NCI-H774 (cell line): ENCODE measurements at places on chromosomes 16 and 17.

DNA sequence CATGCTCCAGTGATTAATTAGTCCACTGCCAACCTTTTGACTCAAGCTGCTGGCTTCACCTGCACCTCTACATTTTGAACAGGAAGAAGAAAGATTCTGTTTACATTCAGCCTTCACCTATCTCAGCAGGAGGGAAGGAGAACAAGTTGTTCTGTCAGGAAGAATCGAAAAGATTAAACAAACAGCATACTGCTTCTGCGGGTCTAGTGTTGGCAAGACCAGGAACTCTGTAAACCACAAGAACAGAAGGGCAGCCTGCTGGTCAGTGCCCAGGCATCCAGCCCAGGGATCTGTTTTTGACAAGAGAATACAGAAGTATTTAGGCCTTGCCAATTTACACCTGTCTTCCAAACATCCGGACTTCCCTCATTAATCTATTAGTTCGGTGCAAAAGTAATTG, 189.7 kb downstream of the CHD9NB start:
- no peak for DNase-seq

DNA sequence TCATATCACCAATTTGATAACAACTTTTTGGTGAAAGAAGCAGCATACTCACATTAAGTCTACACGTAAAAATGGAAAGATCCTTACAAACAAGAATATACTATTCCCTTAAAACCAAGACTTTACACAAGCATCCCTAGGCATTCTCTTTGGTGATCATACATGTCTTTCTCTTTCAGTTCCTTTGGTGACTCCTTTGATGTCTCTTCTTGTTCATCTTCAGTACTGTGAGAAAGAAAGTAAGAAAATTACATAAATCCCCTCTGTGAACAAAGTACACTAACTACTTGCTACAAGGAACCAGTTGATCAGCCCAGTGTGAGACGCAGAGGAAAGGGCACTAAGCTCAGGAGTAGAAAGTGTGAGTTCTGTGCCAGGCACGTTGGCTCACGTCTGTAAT, 59.6 kb upstream of the MTMR4 start:
- no peak for DNase-seq

DNA sequence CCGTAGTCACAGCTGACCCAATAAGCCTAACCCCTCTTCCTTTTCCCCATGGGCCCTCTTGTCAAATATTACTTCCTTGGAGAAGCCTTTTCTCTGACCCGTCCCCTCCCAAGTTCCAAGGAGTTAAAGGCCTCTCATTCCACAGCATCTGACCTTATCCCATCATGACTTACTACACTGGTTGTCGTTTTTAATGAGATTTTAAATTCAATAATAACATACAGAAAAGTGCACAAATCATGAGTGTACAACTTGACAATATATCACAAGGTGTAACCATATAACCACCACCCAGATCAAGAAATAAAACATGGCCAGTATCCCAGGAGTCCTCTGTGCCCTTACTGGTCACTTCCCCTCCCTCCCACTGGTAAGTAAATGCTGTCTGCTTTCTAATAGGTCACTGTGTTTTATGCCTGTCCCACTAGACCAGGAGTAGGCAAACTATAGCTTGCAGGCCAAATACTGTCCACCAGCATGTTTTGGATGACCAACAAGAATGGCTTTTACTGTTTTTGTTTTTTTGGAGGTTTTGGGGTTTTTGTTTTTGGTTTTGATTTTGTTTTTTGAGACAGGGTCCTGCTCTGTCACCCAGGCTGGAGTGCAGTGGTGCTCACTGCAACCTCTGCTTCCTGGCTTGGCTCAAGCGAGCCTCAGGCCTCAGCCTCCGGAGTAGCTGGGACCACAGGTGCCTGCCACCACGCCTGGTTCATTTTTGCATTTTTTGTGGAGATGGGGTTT, 1.2 kb upstream of the FDXR start:
- peak; percentile 28 for DNase-seq

- no peak for DNase-seq
These were observed 781 bp downstream of the ARHGDIA start for GRCh38 chr17:81870131-81870980.

GRCh38 chr17:81291662-81292061, 3.4 kb downstream of the SLC38A10 start:
- peak; percentile 8 for DNase-seq

- DNase-seq, result no peak
These were observed 123.4 kb downstream of the PRKCB start for GRCh38 chr16:23959072-23959751.

GRCh38 chr17:49104511-49105074, 28.0 kb upstream of the B4GALNT2 start:
- no peak for DNase-seq

DNA sequence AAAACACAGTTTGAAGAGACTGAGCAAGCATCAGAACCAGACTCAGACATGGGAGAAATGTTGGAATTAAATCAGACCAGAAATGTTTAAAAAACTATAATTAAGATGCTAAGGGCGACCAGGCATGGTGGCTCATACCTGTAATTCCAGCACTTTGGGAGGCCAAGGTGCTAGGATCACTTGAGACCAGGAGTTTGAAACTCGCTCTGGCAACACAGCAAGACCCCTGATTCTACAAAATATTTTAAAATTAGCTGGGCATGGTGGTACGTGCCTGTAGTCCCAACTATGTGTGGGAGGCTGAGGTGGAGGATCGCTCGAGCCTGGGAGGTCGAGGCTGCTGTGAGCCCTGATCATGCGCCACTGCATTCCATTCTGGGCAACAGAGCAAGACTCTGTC, 160.3 kb downstream of the COPRS start:
- no peak for DNase-seq

DNA sequence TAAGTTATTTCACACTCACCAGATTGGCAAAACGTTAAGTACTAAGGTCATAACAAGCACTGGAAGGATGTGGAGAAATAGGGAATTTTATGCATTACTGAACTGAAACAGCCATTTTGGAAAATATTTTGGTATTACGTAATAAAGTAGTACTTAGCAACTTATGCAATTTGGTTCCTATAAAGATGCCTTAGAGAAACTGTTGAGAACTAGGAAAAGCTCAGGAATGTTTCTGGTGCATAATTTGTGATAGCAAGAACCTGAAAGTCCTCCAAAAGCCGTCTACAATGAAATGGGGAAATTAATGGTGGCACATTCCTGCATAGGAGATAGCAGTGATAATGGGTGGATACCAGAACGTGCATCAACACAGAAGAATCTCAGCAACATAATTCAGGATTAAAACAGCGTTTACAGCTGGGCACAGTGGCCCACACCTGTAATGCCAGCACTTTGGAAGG, 472.5 kb downstream of the WWOX start:
- DNase-seq, result no peak

DNA sequence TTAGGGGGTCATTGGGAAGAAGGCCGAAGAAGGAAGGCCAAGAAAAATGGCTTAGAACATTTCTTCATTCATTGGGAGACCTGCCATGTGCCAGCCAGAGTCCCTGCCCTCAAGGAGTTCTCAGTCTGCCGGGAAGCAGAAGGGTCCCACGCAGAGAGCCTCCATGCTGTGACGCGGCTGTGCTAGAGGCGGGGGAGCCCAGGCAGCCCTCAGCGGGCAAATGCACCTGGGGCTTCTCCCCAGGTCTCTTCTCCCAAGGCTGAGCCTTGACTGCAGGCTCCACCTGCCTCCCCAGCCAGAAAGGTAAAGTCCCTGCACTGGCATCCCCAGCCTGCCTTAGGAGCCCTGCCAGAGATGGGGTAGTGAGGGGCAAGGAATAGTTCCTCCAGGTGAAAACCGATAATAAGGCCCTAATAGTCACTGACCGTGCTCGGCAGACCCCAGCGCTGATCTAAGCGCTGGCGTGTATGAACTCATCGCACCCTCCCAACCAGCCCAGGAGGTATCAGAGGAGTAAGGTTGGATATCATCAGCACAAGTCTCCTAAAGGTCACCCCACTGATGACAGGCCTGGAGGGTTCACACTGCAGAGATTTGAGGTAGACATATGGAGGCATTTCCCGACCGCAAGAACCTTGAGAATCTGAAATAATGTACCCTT, 6.0 kb upstream of the CDR2L start:
- DNase-seq, result no peak

DNA sequence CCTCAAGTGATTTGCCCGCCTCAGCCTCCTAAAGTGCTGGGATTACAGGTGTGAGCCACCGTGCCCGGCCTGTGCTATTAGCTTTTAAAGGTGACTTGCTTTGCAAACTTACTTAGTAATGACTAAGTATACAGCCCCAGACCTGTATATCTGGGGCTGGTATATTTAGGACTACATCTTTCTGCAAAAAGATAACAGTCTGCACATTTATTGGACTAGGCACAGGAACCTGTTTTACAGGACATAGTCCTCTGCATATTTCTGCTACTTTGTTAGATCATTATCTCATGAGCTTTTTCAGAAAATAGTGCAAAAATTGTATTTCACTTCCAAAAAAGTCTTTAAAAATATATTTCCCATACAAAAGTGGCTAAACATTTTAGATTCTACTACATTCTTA, 1.3 kb downstream of the KRT24 start:
- DNase-seq, result no peak

DNA sequence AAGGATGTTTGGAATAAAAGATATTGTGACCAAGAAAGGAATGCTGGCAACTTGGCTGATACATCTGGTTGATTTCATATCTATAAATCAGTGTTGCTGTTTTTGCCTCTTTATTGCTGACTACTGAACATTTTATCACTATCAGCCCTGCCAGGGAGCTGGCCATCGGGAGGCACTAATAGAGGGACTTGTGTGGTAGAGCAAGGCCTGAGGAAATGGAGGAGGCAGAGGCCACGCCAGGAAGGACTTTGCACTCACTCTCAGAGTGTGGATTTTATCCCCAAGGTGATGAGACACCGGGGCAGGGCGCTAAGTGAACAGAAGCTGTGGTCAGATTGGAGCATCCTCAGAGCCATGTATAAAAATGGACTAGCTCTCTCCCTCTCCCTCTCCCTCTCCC, 9.3 kb upstream of the CYB561 start:
- DNase-seq, result no peak

GRCh38 chr17:29326023-29326813, 32.3 kb upstream of the NUFIP2 start:
- no peak for DNase-seq

DNA sequence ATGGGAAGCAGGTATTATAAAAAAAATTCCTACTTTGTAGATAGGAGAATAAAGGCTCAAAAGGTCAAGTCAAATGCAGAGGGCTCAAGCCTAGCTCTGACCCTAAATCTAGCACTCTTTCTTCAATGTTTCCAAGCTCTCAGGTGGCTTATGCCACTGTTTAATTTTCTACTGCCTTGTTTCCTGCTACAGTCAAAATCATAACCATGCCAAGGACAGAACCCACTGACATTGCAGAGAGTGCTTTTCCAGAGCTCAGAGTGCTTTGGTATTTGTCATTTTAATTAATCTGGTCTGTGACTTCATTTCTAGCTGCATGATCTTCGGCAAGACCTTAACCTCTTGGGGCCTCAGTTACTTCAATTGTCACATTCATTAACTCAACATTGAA, 344.7 kb downstream of the CA10 start:
- DNase-seq, result no peak

GRCh38 chr17:7911116-7911515, 5.0 kb downstream of the RNF227 start:
- DNase-seq, result no peak

DNA sequence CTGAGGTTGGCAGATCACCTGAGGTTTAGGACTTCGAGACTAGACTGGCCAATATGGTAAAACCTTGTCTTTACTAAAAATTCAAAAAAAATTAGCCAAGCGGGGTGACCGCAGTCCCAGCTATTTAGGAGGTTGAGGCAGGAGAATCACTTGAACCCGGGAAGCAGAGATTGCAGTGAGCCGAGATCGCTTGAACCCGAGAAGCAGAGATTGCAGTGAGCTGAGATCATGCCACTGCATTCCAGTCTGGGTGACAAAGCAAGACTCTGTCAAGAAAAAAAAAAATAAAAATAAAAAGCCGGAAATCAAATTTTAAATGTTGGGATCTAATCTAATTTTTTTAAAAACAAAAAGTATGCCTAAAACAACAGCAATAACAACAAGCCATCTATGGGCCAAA, 56.3 kb downstream of the ABCC1 start:
- DNase-seq, result no peak

- no peak for DNase-seq
These were observed 40.5 kb upstream of the CDRT4 start for GRCh38 chr17:15507896-15508295.
